ENCODE measurements at places on chromosomes 6 and 20. TPM values are rescaled to one million over a fixed set of nuclear protein-coding genes. Genes with fewer than 3 reads are reported as not detected.

The CTSZ gene
- total RNA-seq: 24.6 TPM

The PCK1 gene
- total RNA-seq: not detected

DNA sequence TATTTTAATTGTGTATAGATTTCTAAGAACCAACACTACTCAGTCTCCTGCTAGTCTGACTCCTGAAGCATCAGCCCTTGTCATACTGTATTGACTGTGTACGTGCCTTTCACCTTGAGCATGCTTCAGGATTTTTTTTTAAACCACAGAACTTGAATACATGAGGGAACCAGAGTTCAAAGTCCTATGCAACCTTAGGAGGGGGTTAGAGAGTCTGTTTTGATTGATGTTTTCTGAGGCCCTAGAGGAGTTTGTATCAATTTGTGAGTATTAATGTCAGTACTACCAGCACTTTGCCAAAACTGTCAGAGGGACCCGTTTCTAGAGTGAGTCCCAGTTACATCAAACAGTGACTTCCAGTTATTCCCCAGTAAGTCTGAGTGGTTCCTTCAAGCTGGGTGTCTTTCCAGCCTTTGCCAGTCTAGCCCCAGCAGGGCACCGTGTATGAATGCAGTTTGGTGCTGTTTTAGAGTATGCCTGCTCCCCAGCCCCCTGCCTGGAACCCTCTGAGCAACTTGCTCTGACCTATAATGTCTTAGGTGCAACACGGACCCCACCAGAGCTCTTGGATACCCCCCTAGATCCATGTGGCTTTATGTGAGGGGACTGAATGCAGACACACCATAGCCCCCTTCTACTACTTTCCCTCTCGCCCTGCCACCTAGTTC, 8.5 kb downstream of the TP53INP2 start:
- peaks cover 11% of the 10 kb centered on the region for H3K4me1 ChIP-seq
- H3K4me3 ChIP-seq: no peak overlapping the region
- no peak for DNase-seq
- H3K36me3 ChIP-seq: no peaks in the 10 kb centered on the region
- no peaks in the 10 kb centered on the region for H3K27me3 ChIP-seq

DNA sequence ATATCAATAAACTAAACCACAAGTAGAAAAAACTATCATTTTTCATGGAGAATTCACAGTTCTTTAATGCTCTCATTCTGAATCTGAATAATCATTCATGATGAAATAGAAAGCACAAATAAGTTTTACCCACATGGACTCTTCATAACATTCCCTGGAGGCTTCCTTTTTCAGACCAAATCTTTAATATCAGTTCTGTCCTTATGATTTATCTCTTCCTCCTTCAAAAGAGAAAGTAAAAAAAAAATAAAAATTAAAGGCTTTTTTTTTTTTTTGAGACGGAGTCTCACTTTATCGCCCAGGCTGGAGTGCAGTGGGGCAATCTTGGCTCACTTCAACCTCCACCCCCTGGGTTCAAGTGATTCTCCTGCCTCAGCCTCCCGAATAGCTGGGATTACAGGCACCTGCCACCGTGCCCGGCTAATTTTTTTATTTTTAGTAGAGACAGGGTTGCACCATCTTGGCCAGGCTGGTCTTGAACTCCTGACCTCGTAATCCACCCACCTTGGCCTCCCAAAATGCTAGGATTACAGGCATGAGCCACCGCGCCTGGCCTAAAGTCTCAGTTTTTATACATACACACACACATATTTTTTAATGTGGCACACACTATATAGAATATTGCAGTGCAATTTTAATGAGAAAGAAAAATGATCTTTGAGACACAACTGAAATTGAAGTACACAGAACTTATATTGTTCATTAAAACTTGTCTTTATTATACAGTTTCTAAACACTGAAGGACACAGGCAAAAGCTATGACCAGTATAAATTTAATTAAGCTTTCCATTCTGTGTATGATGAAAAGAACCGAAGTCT, 31.9 kb upstream of the ZNF217 start:
- H3K36me3 ChIP-seq: no peaks in the 10 kb centered on the region
- no peaks in the 10 kb centered on the region for H3K27me3 ChIP-seq
- H3K27ac ChIP-seq: no peak overlapping the region
- peaks cover 46% of the 10 kb centered on the region for H3K4me1 ChIP-seq
- DNase-seq: no peak

DNA sequence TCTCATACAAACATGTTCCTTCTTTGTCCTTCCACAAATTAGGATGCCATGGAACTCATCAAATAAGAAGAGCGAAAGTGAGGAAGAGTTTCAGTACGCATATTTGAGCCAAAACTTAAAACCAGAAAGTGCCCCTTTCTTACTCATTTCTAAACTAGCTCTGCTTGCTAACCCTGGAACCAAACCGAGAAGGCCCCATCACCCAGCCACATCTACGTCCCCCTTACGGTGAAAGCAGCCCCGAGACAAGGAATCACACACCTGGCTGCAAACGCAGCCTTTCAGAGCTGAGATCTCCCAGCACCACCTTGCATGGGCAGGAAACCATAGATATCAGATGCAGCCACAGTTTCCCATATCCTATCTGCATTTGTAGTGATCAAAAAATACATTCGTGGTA, 28.5 kb downstream of the TRERF1 start:
- H3K27ac ChIP-seq: peak overlapping the region; percentile 60
- peaks cover 52% of the 10 kb centered on the region for H3K4me1 ChIP-seq

GRCh38 chr20:49347156-49347555, 69.3 kb upstream of the ZNFX1 start:
- H3K4me3 ChIP-seq: no peak overlapping the region
- peaks cover 8% of the 10 kb centered on the region for H3K27me3 ChIP-seq
- DNase-seq: no peak
- peaks cover 3% of the 10 kb centered on the region for H3K4me1 ChIP-seq
- no peak overlapping the region for H3K27ac ChIP-seq

DNA sequence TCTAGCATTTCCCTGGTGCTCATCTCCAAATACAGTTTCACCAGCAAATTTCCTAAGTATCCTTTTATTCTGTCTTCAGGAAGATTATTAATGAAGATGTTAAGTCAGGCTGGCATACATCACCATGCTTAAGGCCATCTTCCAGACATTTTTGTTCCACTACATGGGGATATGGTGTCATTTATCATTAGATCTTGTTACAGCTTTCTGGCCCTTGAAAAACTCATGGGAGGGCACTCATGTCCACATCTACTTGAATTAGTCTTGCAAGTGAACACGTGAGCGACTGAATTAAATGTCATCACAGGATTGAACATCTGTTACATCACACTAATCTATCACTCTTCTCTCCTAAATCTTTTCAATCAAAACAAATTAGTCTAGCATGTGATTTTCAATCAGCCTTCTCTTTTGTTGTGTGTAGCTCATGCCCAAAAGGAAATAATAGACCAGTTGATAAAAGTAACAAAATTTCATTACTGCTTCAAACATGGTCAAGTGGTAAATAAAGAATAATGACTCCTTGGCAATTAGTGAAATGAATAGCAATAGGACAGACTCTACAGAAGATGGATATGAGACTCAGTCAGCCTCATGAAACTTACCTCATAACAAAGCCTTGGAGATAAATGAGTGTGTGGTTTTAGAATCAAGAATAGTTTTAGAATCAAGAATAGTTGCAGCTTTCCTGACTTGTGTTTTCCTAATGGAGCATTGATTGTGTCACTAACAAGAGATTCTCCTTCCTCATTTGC, 80.5 kb downstream of the MTFR2 start:
- no peaks in the 10 kb centered on the region for H3K4me1 ChIP-seq
- peaks cover 4% of the 10 kb centered on the region for H3K36me3 ChIP-seq
- peaks cover 3% of the 10 kb centered on the region for H3K27me3 ChIP-seq
- H3K4me3 ChIP-seq: no peak overlapping the region
- H3K27ac ChIP-seq: no peak overlapping the region
